Brain (organoid and tissue), 16 donors: ENCODE measurements at places on chromosomes 4 and X.
A peak's percentile ranks its signal among the peaks of the same experiment; 100 is the strongest.

DNA sequence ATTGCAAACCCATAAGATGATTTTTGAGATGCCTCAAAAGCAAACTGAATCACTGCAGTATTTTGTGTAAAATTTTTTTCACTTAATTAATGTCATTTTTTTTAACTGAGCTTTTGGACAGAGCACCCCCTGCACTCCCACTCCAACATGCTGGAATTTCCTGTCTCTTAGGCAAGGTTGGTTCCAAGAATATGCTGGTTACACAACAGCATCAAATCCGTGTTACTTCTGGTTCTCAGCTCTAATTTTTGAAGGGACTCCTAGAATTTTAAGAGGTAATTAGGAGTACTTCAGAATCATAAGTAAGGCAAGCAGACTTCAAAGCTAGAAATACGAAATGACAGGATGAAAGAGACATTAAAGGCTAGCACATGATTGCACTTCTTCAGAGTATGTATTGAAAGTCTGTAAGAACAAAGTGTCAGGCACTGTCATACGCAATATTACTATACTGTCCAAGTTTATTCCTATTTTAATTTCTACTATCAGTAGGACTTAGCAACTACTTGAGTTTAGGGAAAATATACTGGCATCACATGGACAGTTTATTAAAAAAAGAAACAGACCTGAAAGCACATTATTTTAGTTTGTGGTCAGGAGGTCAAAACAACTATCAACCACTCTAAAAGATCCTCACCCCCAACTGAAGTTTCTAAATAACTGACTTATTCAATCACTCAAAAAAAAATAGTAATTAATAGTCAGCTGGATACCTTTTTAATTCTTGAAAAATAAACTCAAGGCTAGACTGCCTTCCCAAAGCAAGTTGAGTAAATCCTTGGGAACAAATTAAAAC lies 1.6 kb upstream of the JCHAIN start:
- DNase-seq: no peak

- DNase-seq: peak; percentile 93
Observed at GRCh38 chr4:108043526-108043925, 53.8 kb downstream of the HADH start.

GRCh38 chr4:87843936-87844335 lies 11.2 kb downstream of the MEPE start:
- DNase-seq: no peak

DNA sequence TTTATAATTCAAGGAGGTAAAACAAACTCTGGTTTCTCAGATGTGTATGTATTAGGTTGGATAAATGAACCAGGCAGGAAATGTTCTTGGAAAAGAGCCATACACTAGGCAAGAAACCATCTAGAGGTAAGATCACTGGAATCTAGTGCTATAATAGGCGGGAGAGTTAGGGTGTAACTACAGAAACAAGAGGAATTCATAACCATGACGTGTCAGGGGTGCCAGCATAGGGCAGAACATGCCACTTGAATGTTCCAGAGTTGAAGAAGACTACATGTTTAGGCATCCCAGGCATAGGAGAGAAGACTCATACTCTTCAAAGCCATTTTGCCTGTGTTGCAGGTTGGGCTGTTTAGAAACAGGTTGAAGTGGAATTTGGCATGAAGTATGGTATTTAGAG lies 198.7 kb downstream of the CCNG2 start:
- no peak for DNase-seq

DNA sequence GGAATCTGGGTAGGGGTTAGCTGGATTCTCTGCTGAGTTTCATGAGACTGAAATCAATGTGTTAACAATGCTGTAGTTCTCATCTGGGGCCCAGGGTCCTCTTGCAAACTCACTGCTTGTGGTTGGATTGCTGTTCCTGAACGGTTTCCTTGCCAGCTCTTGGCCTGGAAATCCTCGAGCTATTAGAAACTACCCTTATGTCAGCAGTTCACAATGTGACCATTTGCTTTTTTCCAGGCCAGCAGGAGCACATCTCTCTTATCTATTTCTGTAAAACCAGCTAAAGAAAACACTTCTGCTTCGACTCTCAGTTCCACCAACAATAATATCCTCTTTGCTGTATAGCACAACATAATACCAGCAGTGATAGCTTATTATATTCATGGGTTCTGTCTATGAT lies 140.1 kb upstream of the TRAM1L1 start:
- DNase-seq: no peak

GRCh38 chr4:142079959-142080358 lies 443.6 kb downstream of the IL15 start:
- DNase-seq: no peak

- DNase-seq: peak; percentile 72
Observed at GRCh38 chr4:44760142-44760898, 34.0 kb upstream of the GNPDA2 start.

GRCh38 chrX:95729401-95729800 lies 955.2 kb upstream of the DIAPH2 start:
- no peak for DNase-seq

- DNase-seq: no peak
Observed at GRCh38 chr4:8710416-8710815, 117.9 kb downstream of the CPZ start.

DNA sequence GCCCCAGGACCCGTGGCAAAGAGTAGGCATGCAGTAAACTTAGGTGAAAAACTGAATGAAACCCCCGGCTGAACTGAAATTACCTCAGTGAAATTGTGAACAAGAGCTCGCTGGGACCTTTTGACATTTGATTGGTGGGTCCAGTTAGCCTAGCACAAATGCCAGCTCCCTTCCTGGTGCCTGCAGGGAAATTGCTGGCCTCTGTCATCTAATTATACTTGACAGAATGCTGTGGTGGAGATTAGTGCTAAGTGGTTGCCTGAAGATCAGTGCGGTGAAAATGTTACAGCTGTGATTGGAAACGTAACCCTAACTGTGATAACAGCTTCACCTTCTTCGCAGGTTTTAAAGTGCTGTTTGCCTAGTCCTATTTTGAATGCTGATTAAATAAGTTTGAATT lies 43.0 kb downstream of the ADD1 start:
- DNase-seq: peak; percentile 10

DNA sequence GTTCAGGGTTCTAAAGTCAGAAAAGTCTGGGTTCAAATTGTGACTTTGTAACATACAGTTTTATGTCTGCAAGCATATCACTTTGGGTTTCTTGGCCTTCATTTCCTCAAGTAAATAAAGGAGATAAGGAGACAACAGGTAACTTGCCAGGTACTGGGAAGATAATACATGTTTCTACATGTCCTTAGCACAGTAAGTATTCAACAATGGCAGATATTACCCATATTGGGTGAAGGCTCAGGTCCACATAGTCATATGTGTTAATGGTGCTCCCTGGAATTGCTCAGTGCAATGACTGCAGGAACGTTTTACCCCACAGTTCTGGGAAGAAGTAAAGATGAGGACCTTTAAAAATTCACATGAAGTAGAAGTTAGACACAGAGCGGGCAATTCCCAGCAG lies 35.8 kb upstream of the GAB1 start:
- DNase-seq: no peak

DNA sequence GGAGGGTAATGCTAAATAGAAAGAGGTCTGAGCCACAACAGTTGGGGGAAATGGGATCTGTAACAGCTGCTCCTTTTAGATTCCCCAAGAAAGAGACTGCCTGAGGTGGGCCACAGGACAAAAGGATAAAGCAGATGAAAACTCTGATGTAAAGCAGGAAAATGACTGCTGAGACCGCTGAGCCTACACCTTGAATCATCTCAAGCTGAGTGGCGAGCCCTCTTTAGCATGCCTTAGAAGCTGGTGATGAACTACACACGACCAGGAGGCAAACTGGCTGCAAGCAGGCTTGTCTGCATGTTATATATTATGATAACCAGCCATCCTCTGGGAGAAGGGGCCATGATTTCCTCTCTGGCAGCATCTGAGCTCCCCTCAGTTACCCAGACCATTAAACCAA lies 88.4 kb downstream of the TTC29 start:
- peak; percentile 75 for DNase-seq

DNA sequence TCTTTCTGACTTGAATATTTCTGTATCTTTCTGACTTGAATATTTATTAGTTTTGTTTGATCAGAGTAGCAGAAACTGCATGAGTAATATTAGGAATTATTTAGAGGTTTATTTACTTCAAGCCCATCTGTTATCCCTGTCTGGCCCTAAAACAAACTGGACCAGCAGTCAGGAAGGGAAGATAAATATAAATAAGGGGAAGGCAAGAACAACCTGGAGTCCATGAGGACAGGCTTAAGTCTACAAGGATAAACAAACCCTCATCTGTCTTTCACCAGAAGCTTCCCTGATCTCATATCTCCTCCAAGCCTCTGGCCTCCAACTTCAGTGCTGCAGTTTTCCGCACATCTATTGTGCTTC lies 524.9 kb downstream of the CENPC start:
- no peak for DNase-seq

- DNase-seq: no peak
Observed at GRCh38 chr4:152690706-152691651, 11.2 kb upstream of the TMEM154 start.

- no peak for DNase-seq
Observed at GRCh38 chr4:13476915-13477314, 7.2 kb downstream of the RAB28 start.

DNA sequence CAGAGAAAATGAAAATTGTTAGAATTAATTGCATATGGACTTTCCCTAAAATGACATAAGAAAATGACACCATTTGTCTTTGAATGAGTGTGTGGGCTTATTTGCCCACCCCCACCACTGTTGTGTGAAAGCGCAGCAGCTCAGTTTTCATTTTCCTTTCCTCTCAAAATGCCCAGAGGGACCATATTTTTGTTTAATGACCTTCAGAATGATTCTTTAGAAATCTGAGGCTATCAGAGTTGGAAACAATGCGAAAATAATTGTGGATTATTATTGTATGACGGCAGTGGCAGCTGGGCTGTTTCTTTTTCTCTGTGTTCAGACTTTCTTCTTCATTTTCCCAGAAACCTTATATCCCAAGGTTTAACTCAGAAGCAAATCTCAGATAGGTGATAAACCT lies 44.6 kb upstream of the TEX13A start:
- DNase-seq: no peak

DNA sequence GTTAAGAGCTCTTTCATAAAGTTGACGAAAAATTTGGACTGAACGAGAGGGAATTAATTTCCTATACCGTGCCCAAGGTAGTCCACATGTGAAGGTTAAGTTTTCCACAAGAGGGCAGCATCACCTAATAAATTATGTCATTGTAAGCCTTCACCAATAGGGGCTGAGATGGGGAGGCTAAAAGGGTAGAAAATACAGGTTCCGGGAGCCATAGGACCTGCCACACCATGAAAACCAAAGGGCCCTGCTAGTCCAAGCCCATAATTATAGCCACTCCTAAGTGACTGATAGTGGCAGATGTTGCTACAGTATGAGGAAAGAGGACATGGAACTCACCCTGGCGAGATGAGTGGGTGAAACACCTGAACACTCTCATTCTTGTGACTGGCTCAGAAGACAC lies 122.2 kb downstream of the SHROOM4 start:
- peak; percentile 77 for DNase-seq

GRCh38 chrX:139828033-139828432 lies 104.8 kb downstream of the ATP11C start:
- no peak for DNase-seq

DNA sequence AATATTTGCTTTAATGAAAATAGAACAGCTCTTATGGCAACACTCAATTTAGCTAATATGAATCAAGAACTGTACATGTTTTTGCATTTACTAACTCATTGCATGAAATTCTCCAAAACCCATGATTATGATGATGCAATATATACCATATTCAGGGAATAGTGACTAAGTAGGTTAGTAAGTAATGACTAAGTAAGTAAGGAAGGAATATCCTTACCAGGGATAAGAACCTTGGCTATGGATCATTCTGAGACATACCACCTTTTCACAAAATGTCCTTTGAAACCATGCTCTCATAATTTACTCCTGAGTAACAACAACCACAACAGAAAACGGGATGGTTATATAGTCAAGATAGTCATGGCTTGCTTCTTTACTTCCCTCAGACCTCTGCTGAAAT lies 1513.0 kb downstream of the STIM2 start:
- no peak for DNase-seq

- DNase-seq: peak; percentile 13
Observed at GRCh38 chrX:149504226-149504914, 736 bp downstream of the IDS start.

GRCh38 chr4:93243262-93243661 lies 585.3 kb upstream of the ATOH1 start:
- DNase-seq: no peak
